Epithelial cell of umbilical artery (primary cell): ENCODE measurements at places on chromosomes 3 and 15. TPM values are rescaled to one million over a fixed set of nuclear protein-coding genes. Genes with fewer than 3 reads are reported as not detected.

SETD5 gene
- 31.6 and 33.1 TPM in 2 replicates for total RNA-seq

C3orf20 gene
- not detected in 2 replicates for total RNA-seq

ARPP21 gene
- under 0.01 TPM in 1 of 2 replicates, not detected in the other for total RNA-seq

P2RY12 gene
- total RNA-seq, result not detected in 2 replicates

NR1I2 gene
- 0.15 TPM in 1 of 2 replicates, not detected in the other for total RNA-seq

PLSCR5 gene
- total RNA-seq, result not detected in 2 replicates

POLQ gene
- 6.2 and 8.4 TPM in 2 replicates for total RNA-seq

BNC1 gene
- 11.7 and 22.3 TPM in 2 replicates for total RNA-seq

LMAN1L gene
- not detected in 2 replicates for total RNA-seq

LTF gene
- total RNA-seq, result not detected in 2 replicates

TXNRD3 gene
- total RNA-seq, result 7.3 and 8.4 TPM in 2 replicates

GOLGA6D gene
- not detected in 2 replicates for total RNA-seq

RBP2 gene
- not detected in 2 replicates for total RNA-seq

RNF13 gene
- 41.3 and 64.3 TPM in 2 replicates for total RNA-seq

FGD5 gene
- 54.0 and 58.8 TPM in 2 replicates for total RNA-seq

MUC13 gene
- total RNA-seq, result not detected in 2 replicates

ARRDC4 gene
- total RNA-seq, result 1.6 and 4.4 TPM in 2 replicates

SRPRB gene
- 76.0 and 92.3 TPM in 2 replicates for total RNA-seq

GOLGA6A gene
- total RNA-seq, result not detected in 2 replicates

PP2D1 gene
- not detected in 2 replicates for total RNA-seq

CPNE9 gene
- total RNA-seq, result not detected in 2 replicates

CISH gene
- 0.15 and 0.32 TPM in 2 replicates for total RNA-seq

IQCF5 gene
- total RNA-seq, result not detected in 2 replicates

SMCO1 gene
- total RNA-seq, result under 0.01 TPM in 1 of 2 replicates, not detected in the other

TRNT1 gene
- 25.0 and 29.2 TPM in 2 replicates for total RNA-seq
